ENCODE measurements at places on chromosomes 5 and 9. TPM values are rescaled to one million over a fixed set of nuclear protein-coding genes. Genes with fewer than 3 reads are reported as not detected.

Gene CCNJL
- total RNA-seq: 6.6 TPM

Gene GLRA1
- total RNA-seq: not detected

Gene PCDHB2
- total RNA-seq: 0.22 TPM

Gene ZNF608
- total RNA-seq: 7.8 TPM

Gene C5orf58
- not detected for total RNA-seq

Gene FRRS1L
- total RNA-seq: under 0.01 TPM

Gene ZSWIM6
- 12.7 TPM for total RNA-seq

Gene PRDM9
- total RNA-seq: not detected

Gene TPPP
- total RNA-seq: 0.11 TPM

Gene GPR151
- total RNA-seq: not detected

Gene EFNA5
- 184 TPM for total RNA-seq

Gene CCDC171
- total RNA-seq: 0.65 TPM

Gene DRD1
- not detected for total RNA-seq

Gene PHF24
- not detected for total RNA-seq

Gene SMIM32
- total RNA-seq: not detected

Gene IL3
- not detected for total RNA-seq

Gene UBE2QL1
- total RNA-seq: 0.86 TPM

Gene DMRT3
- not detected for total RNA-seq

Gene TUSC1
- total RNA-seq: 10.3 TPM

Gene PCDHB3
- total RNA-seq: 0.69 TPM

Gene CCL28
- total RNA-seq: 2.4 TPM

Gene C1QTNF2
- 0.11 TPM for total RNA-seq

Gene UNC5A
- 0.26 TPM for total RNA-seq

Gene DPH7
- total RNA-seq: 13.5 TPM

Gene PTPN3
- total RNA-seq: 2.6 TPM

Gene FOXD4
- 0.17 TPM for total RNA-seq

Gene SOX30
- total RNA-seq: not detected

Gene CER1
- total RNA-seq: not detected

Gene ADAMTS6
- total RNA-seq: 47.2 TPM

Gene ENG
- total RNA-seq: 24.6 TPM

Gene INSL4
- not detected for total RNA-seq

Gene IL7R
- 0.65 TPM for total RNA-seq

Gene GFRA3
- total RNA-seq: not detected

Gene EGFLAM
- under 0.01 TPM for total RNA-seq

Gene ANKRD55
- total RNA-seq: 3.0 TPM

Gene ATOX1
- total RNA-seq: 63.1 TPM

Gene SLCO6A1
- not detected for total RNA-seq

Gene GPR21
- total RNA-seq: 0.65 TPM

Gene SLC36A3
- not detected for total RNA-seq

Measured in dermis lymphatic vessel endothelial cell (primary cell).